ENCODE measurements at places on chromosomes 16 and 17.
A peak's percentile ranks its signal among the peaks of the same experiment; 100 is the strongest.

- DNase-seq, result no peak
Observed at GRCh38 chr17:882827-883585, 96.6 kb downstream of the NXN start.

GRCh38 chr16:70250748-70251628 lies 752 bp downstream of the EXOSC6 start:
- peak; percentile 23 for DNase-seq

- peak; percentile 99 for DNase-seq
Observed at GRCh38 chr17:75036643-75037268, 10.0 kb downstream of the ATP5PD start.

DNA sequence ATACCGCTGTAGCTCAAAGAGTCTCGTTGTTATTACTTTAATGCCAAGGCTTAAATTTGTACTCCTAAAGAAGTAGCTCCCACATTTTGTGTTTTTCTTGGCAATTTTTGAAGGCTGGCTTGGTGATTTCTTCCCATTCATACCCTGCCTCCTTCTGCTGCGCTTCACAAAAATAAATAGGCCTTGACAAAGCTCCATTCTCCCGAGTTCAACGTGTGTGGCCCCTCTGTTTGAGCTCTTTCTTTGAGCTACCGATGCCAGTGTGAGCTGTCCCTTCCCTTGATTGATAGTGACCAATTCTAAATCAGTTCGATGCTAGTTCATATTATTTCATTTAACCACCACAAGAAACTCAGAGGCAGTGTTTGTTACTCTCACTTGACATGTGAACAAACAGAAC lies 96.8 kb downstream of the MAP2K6 start:
- DNase-seq, result no peak

DNA sequence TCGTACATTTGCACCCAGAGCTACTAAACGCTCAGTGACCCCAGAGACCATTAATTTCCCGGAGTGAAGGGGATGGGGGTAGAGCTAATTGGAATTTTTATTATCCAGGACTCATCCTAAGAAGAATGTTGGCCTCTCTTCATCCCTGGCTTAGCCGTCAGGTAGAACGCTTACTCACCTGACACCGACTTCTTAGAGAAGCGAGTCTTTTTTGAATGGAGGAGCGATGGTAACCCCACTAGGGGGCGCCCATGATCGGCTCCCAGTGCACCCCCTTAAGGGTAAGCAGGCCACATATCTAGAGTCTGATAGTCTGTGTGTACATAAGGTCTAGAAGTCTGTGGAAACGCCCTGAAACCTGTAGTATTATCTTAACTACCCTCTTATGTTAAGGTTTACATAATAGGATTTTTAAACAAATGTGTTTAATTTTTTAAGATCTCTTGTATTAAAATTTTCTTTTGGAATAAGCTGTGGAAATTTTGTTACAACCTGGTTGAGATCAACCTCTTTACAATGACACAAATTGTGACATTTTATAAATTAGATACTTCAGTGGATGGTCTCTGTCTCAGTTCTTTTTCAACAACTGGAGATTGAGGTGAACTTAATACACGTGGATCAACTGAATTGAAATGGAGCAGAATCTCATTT lies 229.8 kb downstream of the CPPED1 start:
- peak; percentile 61 for DNase-seq

DNA sequence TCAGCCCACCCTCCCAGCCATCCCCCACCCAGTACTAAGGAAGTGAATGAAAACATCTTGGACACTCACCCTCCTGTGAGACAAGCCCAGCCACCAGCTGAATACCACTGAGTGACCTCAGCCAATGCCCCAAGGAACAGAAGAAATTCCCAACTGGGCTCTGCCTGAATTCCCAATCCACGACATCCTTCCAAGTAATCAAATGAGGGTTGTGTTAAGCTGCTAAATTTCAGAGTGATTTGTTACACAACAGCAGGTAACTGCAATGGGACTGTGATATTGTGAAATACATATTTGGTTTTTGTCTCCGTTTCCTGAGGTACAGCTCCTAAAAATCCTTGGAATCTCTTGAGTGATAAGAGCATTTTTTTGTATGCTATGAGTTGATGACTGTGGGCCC lies 578.7 kb upstream of the CDH11 start:
- no peak for DNase-seq

DNA sequence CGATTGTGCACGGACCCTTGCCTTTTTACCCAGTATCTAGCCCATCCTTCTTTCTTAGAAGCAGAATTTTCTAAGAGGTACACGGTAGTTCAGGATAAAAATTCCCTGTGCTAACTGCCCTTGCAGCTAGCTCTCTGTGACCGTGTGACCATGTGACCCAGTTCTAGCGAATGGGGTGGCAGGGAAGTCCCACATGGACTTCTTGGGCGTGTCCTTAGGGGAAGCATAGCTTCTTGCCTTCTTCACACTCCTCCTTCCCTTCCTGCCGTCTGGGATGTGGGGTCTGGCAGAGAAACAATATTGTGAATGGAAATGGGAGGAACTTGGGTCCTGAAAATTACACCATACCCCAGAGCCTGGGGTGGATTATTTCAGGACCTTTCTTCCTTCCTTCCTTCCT lies 670.7 kb downstream of the MAF start:
- no peak for DNase-seq

GRCh38 chr16:69823831-69824563 lies 61.9 kb downstream of the WWP2 start:
- no peak for DNase-seq

GRCh38 chr17:45227926-45228762 lies 6.5 kb downstream of the FMNL1 start:
- no peak for DNase-seq

DNA sequence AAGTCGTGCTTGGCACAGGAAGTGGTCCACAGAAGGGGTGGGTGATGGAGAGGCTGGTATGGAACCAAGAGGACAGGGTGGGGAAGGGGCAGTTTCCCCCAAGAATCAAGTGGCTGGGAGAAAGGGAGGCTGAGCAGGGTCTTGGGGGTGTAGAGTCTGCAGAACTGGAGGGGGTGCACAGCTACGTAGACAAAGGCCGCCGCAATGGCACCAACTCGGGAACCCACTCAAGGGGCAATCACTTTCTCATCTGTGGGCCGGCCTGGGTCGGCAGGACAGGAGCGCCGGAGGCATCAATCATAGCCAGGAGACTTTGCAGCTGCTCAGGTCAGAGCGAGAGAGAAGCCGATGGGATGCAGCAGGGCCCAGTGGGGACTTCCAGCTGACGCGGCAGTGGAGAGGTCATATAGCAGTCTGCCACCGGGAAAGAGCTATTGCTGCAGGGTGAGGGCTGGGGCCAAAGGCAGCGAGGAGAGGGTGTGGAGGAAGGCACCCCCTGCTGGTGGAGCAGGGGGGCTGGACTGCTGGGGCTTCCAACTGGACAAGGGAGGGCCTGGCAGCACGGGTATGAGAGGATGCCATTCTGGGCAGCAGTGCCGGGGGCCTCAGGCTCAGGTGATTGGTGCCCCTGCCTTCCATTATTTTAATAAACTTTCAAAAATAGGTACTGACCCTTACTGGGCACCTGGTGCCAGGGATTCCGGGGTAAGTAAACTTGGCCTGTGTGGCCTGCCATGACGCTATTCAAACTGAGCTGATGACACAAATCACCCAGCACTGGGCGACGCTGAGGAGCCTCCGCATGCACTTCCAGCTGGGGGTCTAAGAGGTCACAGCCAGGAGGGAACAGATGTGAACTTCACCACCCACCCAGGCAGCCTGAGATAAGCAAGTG lies 52.5 kb upstream of the MTSS2 start:
- DNase-seq, result peak; percentile 46

- no peak for DNase-seq
Observed at GRCh38 chr17:47990962-47991731, 20.2 kb downstream of the CDK5RAP3 start.

DNA sequence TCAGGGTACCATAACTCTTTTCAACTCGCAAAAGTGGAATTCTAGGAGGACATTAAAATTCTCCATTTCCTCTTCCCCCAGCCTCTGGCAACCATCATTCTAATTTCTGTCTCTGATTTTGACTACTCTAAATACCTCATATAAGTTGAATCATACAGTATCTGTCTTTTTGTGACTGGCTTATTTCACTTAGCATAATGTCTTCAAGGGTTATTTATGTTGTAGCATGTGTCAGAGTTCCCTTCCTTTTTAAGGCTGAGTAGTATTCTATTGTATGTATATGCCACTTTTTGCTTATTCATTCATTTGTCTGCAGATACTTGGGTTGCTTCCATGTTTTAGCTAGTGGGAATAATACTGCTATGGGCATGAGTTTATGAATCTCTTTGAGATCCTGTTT lies 12.0 kb downstream of the RNF135 start:
- DNase-seq, result no peak

- no peak for DNase-seq
Observed at GRCh38 chr17:17880577-17881196, 43.9 kb upstream of the SREBF1 start.

All from PC-3 (cell line).